BJ (cell line): ENCODE measurements at places on chromosomes 1 and 21.

- no peak for DNase-seq
Observed at GRCh38 chr1:160115545-160116282, at the start of gene ATP1A2. TSS of gene ATP1A2 (plus strand) at chr1:160115759. CDS start at chr1:160115862, 103 bp downstream.

DNA sequence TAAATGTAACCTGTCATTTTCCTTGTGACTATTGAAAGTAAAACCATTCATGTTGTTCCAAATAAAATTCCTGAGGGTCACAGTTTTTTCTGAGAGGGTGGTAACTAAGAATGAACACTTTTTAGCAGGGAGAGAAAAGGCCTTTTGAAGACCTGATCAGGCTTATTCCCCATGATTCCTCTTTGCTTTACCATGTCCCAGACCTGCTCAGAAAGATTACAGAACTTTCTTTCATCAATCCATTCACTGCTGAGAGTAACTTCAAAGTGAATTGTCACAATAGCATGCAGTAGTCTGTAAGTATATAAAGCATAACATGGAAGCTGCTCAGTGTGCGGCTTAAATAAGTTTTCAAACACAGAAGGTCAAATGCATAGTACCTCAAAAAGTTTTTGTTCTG lies 201.5 kb upstream of the COL11A1 start:
- DNase-seq = no peak

- DNase-seq = no peak
Observed at GRCh38 chr21:42396799-42397745, 1.2 kb upstream of the TMPRSS3 start.

DNA sequence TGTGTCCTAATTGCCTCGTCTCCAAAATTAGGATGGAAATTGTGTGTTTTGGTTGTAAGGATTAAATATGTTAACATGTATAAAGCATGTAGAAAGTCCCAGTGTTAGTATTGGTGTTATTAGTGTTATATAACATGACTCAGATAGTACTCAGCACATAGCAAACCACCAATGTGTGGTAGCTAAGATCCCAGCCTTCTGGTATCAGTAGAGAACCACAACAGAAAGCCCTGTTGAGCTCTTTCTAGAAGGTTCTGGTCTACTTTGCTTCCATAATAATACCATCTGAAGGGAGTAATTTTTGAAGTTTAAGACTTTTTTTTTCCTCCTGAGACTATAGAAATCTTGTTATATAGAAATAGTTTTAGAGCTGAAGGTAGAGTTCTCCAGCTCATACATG lies 259.3 kb upstream of the SGIP1 start:
- DNase-seq = no peak

DNA sequence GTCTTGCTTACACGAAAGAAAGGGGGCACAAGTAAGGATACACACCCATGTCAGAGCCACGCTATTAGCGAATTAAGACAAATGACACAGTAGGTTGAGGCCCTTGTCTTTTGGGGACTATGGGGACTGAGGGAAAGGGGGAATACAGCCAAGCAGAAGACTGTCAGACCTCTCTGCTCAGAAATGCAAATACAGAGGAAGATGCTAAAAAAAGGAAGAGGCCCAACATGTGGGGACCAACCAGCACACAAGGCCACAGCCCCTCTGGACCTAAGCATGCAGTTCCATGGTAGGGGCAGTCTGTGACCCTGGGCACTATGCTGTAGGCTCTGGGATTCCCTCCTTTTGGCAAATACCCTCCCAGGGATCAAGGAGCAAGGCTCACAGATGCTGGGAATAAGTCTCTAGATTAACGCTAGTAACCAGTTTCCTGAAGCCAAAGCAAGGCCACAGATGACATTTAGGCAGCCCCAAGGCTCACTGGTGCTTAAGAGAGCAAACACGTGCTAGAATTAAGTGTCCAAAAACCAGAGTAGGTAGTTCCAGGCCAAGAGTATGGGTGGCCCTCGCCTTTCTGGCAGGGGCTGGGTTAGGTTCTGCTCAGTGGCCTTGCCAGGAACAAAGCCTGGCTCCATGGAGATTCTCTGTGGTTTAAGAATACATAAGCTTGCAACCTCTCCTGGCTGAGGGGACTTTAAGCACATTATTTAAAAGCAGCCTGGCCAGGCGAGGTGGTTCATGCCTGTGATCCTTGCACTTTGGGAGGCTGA lies 38.2 kb downstream of the RABIF start:
- DNase-seq = no peak

DNA sequence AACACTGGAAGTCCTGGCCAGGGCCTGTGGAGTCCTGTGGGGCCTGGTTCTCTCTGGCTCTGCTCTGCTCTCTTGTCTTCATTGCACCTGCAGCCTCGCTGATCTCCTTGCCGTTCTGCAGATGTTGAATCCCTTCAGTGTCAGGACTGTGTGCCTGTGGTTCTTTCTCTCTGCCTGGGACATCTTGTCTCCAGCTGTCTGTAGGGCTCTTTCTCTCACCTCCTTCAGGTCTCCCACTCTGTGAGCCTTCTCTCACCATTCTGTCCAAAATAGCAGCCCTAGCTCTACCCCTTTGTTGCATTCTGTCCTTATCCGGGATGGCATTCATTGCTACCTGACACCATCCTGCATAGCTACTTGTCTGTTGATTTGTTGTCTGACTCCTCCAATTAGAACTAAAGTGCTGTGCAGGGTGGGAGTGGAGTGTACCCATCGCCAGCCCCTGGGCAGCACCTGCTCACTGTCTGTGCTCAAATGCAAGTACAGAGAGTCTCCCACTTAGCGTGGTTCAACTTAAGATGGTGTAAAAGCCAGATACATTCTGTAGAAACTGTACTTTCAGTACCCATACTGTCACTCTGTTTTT lies 8.9 kb downstream of the PGBD2 start:
- DNase-seq = no peak

GRCh38 chr1:203278082-203278884 lies 27.0 kb upstream of the BTG2 start:
- DNase-seq = peak; percentile 57
